ENCODE measurements at places on chromosomes 7 and 10. TPM values are rescaled to one million over a fixed set of nuclear protein-coding genes. Genes with fewer than 3 reads are reported as not detected.

The CPA2 gene
- not detected for total RNA-seq

The GALNT17 gene
- not detected for total RNA-seq

The TMEM270 gene
- total RNA-seq, result not detected

The COL28A1 gene
- total RNA-seq, result not detected

The ADCY1 gene
- 0.32 TPM for total RNA-seq

The GRM3 gene
- total RNA-seq, result not detected

The MUC12 gene
- not detected for total RNA-seq

The TMEM196 gene
- total RNA-seq, result not detected

The MYO1G gene
- 316 TPM for total RNA-seq

The MOGAT3 gene
- total RNA-seq, result not detected

The SH2B2 gene
- total RNA-seq, result 2.5 TPM

The OAT gene
- 48.2 TPM for total RNA-seq

The INSYN2A gene
- total RNA-seq, result not detected

The STK32C gene
- total RNA-seq, result 16.3 TPM

The C7orf57 gene
- total RNA-seq, result 2.0 TPM

The ZNF716 gene
- not detected for total RNA-seq

The NRCAM gene
- total RNA-seq, result 0.34 TPM

The GIMAP6 gene
- 26.5 TPM for total RNA-seq

The HOXA11 gene
- not detected for total RNA-seq

The NODAL gene
- total RNA-seq, result not detected

The MSMB gene
- total RNA-seq, result not detected

The VSTM4 gene
- 0.06 TPM for total RNA-seq

The MGAM2 gene
- not detected for total RNA-seq

The CDHR3 gene
- 0.44 TPM for total RNA-seq

The CLDN15 gene
- total RNA-seq, result 17.6 TPM

The TRIL gene
- not detected for total RNA-seq

The CXCL12 gene
- total RNA-seq, result not detected

The GSTO2 gene
- total RNA-seq, result 1.3 TPM

The C10orf71 gene
- total RNA-seq, result not detected

The SPDYE11 gene
- not detected for total RNA-seq

The MYOZ1 gene
- total RNA-seq, result not detected

Measured in activated CD8-positive, alpha-beta memory T cell treated with anti-CD3 and anti-CD28 coated beads for 36 hours (primary cell).